ENCODE measurements at places on chromosomes 13 and 19. TPM values are rescaled to one million over a fixed set of nuclear protein-coding genes. Genes with fewer than 3 reads are reported as not detected.

The TLE6 gene
- total RNA-seq: 1.9 TPM

The ZNF208 gene
- 13.0 TPM for total RNA-seq

The ZNF260 gene
- 7.3 TPM for total RNA-seq

The DHDH gene
- total RNA-seq: not detected

The GPC5 gene
- 3.0 TPM for total RNA-seq

The ZNF728 gene
- 3.2 TPM for total RNA-seq

The C5AR1 gene
- 13.4 TPM for total RNA-seq

The CGB2 gene
- not detected for total RNA-seq
